ENCODE measurements at places on chromosomes 12 and 14.

GRCh38 chr14:54003064-54003463 is 46.4 kb upstream of the BMP4 start:
- DNase-seq, result no peak

DNA sequence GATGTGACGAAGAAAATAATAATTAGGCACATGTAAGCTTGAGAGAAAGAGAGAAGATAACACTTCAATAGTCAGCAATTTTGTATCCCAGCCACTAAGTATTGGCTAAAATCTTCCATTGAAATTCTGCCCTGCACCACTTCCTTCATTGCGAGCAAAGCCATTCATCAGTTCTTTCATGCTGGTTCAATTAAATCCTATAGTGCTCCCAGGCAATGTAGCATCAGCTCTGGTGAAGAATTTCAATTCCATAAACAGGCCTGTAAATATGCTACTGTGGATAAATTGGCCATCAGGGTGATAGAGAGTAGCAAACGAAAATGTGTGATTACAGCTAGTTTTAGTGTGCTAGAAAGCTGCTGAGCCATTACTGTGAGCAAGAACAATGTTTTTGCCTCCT is 24.7 kb downstream of the RPL10L start:
- DNase-seq, result no peak

DNA sequence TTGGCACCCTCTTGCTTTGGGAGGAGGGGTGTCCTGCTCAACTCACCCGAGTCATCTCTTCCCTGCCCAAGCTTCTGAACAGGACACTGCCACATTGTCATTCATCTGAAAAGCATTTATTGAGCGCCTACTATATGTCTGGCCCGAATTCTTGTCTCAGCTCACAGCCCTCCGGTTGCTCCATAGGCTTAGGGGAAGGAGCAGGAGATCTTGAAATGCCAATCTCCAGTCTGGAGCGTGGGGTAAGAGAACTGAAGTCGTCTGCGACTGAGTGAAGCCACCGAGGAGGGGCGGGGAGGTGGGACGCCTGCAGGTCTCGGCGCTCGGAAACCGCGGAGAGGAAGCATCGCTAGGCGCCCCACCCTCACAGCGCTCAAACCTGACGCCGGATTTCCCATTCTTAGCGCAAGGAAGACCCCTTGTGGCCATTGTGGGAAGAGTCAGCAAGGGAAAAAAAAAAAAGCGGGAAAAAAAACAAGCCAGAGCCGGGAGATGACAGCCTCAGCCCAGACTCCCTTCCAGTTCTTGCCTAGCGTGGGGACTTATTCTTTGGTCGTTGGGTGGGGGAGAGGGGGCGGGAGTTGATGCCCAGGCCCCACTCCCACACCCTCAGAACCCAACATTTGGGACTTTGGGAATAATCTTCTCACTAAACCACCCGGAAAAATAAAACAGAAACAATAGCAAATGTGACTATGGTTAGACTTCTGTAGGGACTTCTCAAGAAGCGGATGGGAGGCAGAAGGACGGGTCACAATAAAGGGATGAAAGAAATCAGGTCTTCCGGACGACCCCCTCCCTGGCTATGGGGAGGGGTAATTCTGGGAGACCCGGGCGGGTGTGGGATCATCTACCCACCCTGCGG is 28.2 kb upstream of the SMUG1 start:
- no peak for DNase-seq

- no peak for DNase-seq
These were observed 27.5 kb downstream of the RFLNA start for GRCh38 chr12:124322271-124322998.

DNA sequence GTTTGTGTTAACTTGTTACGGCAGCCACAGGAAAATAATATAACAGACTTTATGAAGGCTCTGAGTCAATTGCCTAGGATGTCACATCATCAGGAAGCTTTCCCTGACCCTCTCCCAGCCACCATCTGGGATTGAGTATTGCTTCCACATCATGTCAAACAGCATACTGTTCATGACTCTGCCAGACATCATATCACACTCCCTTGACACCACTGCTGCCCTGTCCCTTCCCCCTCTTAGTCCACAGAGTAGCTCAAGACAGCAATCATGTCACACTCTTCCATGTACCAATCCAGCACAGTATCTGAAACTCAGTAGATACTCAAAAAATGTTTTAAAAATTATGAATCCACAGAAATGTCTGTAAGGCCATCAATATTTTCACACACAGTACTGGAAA is 168.0 kb downstream of the PIK3C2G start:
- no peak for DNase-seq

- no peak for DNase-seq
These were observed 3.4 kb downstream of the CKB start for GRCh38 chr14:103519043-103519836.

- DNase-seq, result no peak
These were observed 11.5 kb upstream of the IFI27 start for GRCh38 chr14:94099006-94099405.

GRCh38 chr14:63853831-63854293 is 1.1 kb downstream of the SYNE2 start:
- no peak for DNase-seq

DNA sequence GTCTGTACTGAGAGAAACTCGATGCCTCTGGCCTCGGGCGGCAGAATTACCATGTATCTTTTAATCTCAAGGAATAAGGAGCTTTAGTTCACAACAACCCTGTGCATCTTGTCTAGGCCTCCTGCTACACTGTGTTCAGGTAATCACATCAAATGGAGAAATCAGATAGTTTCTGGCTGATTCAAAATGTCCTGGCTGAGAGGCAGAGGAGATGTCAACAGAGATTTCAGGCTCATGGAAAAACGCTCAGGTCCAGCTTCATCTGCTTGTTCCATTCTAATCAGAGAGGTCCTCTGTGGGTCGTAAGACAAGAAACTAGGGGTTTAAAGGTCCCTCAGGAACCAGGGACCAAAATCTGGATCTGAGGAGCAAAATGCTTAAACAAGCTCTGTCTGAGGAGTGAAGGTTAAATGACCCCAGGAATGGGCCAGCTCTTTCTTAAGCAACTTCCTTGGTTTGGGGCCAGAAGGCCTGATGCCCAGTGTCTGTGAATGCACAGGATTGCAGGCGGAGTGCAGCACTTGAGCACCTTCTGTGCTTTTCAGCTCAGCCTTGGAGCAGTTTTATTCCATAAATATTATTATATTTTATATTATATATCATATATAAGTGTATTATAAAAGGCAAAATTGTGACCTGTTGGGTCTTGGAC is 170.2 kb upstream of the PRICKLE1 start:
- DNase-seq, result peak; percentile 18

- peak; percentile 3 for DNase-seq
These were observed 80.3 kb upstream of the NOS1 start for GRCh38 chr12:117441751-117442150.

DNA sequence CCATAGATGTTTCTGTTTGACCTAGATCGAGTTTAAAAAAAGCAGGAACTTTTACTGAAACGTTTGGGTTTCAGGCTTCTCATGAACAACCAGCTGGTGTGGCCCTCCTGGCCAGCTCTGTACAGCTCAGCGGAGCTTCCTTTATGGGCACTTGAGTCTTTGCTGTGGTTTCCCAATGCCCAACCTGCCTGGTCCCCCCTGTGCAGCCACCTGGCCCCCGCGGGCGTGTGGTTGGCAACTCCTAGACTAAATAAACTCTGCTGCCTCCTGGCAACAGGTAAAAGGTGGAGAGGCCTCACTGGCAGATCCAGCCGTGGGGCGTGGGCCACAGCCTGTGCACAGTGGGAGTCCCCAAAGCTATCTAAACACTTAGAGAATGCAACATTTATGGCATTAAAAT is 38.7 kb downstream of the ADGRD1 start:
- no peak for DNase-seq

GRCh38 chr12:54497883-54498282 is 331 bp downstream of the NCKAP1L start:
- DNase-seq, result no peak

- no peak for DNase-seq
These were observed 59.2 kb downstream of the ZNF641 start for GRCh38 chr12:48291511-48291910.

GRCh38 chr14:51369814-51370213 is 129.8 kb downstream of the TMX1 start:
- no peak for DNase-seq

DNA sequence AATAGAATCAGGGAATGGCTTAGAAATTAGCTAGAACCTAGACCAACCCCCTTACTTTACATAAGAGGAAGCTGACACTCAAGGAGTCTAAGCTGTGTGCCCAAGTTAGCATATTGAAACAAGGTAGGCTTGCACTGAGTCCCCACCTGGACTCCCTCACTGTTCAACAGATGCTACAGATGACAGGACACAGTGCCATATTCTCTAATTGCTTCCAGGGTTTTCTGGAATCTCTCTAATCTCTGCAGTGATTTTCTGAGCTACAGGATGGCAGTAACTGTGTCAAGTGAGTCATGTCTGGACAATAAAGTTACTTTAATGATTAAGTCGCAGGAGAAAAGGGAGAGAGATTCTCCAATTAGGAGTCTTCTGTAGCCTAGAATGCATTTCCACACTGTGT is 35.8 kb downstream of the AKAP6 start:
- DNase-seq, result no peak

GRCh38 chr14:75877292-75877691 is 104.5 kb downstream of the TGFB3 start:
- peak; percentile 67 for DNase-seq

DNA sequence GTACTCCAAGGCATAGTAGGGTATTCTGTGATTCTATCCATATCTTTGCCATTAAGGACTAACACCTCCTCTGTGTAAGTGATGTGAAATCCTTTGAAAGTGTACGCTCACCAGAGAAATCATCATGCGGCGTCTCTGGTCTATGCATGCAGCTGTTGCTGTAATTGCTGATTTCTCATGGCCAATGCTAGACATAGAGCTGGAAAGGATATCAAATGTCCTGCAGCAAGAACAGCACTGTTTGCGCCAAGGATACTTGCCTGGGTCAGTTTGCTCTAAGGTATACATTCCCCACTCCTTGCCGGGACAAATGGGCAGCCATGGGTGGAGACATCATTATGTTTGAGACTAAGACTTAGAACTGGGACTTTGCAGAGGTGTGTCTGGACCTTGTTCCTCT is 896.4 kb downstream of the BCL11B start:
- DNase-seq, result no peak

- no peak for DNase-seq
These were observed 102.0 kb downstream of the TMEM30B start for GRCh38 chr14:61179061-61179690.

- no peak for DNase-seq
These were observed 1.2 kb downstream of the PITPNM2 start for GRCh38 chr12:123149501-123150274.

GRCh38 chr12:13811061-13811460 is 170.3 kb downstream of the GRIN2B start:
- DNase-seq, result no peak

DNA sequence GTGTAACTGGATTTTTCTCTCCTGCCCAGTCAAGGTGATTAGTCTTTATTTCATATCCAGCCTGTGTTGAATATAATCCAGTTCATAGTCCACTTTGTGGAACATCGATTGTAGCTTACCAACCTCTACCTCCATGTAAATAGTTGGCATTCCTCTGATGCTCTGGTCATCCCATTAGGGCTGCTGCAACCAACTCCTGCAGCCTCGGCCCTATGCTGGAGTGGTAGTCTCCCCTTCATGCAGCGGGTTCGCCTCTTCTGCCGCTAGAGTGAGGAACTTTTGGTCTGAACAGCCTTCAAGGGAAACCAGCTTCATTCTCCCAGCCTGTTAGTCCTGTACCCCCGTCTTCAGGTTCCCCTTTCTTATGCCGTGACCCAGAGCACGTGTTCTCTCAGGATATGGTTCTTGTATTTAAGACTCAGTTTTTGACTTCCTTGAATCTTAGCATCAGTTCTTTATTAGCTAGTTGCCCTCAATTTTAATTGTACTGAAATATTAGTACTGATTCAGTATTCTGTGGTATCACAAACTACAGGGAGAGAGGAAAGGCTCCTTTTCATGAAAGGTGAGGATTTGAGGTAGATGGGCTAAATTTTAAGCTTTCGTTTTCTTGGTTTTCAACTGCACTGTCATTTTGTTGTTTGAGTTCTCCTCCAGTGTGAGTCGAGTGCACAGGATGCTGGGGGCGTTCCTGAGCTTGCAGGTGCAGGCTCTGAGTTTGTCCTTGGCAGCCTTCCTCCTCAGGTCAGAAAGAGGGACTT is 33.2 kb downstream of the ZNF664 start:
- no peak for DNase-seq

- no peak for DNase-seq
These were observed 15.9 kb downstream of the FBLN5 start for GRCh38 chr14:91931478-91932088.

DNA sequence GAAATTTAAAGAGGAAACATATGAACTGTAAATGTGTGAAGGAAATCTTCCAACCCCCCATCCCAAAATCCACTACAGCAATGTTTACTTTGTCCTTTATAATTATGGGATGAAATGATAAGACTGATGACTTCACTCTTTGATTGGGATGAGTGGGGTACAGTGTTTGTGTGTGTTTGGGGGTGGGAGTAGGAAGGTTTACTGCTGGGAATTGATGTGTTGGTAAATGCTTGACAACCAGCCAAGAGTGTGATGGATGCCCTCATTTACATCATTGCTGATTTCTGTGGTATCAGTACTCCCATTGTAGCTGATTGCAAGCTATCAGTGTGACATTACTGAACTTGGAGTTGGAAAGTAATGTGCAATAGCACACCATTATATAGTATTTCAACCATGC is 90.9 kb downstream of the KCNMB4 start:
- DNase-seq, result no peak

DNA sequence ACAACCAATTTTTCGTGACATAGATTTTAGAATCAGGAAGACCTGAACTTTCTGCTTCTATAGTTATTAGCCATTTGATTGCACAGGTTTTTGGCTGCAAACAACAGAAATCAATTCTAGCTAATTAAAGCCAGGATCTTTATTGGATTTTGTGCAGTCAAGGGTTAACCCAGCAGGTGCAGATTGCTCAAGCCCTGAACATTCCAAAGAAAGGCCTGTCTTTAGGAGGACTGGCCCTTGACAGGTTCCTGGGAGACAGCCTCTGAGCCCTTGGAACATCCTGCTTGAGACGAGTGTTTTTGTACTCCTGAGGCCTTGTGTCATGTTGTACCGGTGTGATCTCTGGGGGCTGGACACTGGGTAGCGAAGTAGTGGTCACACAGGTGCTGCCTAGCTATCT is 174.6 kb downstream of the PTCSC3 start:
- no peak for DNase-seq

GRCh38 chr14:29743531-29743930 is 184.1 kb downstream of the PRKD1 start:
- no peak for DNase-seq

Data from AG09309 (cell line).